ENCODE measurements at places on chromosomes 16 and 17. TPM values are rescaled to one million over a fixed set of nuclear protein-coding genes. Genes with fewer than 3 reads are reported as not detected.

MRC2 gene
- polyA plus RNA-seq: not detected

UMOD gene
- polyA plus RNA-seq: not detected

GRCh38 chr17:50684612-50685333 lies 22.9 kb downstream of the ANKRD40 start:
- H3K27ac ChIP-seq: no peak overlapping the region
- no peaks in the 10 kb centered on the region for H3K36me3 ChIP-seq
- no peak for DNase-seq
- peaks cover 7% of the 10 kb centered on the region for H3K4me1 ChIP-seq
- H3K27me3 ChIP-seq: peaks cover 14% of the 10 kb centered on the region
- no peak overlapping the region for H3K4me3 ChIP-seq

DNA sequence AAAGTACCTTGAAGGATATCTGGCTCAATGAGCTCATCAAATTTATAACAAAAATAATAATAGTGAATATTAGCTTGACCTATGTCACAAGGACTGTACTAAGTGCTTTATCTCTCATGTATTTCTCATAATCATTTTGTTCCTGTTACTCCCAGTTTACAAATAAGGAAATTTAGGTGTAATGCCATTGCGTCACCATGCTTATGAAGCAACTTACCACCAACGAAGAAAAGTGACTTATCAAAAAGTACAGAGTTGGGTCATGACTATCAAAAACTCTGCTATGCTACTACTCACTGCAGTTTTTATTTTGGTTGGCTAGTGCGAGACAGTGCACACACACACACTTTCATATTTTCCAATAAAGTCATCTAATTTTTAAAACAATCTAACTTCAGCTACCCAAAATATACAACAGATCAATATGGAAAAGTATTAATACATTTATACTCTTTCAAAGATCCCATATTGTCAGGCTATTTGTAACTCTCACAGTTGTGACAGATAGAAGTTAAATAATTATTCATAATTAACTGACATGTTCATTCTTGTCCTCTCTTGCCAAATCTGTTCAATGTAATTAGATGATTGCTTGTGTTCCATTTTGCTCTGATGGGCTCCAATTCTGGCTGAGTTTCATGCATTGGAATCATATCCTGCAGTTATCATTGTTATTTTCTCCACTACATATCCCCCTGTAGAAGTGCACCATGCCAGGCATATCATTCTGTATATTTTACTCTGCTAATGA lies 119.4 kb downstream of the KCNJ2 start:
- no peaks in the 10 kb centered on the region for H3K36me3 ChIP-seq
- H3K27me3 ChIP-seq: no peaks in the 10 kb centered on the region
- H3K4me1 ChIP-seq: no peaks in the 10 kb centered on the region
- DNase-seq: no peak
- H3K4me3 ChIP-seq: no peak overlapping the region

GRCh38 chr16:1159973-1160772 lies 7.3 kb downstream of the CACNA1H start:
- no peak overlapping the region for H3K27ac ChIP-seq
- H3K4me3 ChIP-seq: no peak overlapping the region
- DNase-seq: no peak

DNA sequence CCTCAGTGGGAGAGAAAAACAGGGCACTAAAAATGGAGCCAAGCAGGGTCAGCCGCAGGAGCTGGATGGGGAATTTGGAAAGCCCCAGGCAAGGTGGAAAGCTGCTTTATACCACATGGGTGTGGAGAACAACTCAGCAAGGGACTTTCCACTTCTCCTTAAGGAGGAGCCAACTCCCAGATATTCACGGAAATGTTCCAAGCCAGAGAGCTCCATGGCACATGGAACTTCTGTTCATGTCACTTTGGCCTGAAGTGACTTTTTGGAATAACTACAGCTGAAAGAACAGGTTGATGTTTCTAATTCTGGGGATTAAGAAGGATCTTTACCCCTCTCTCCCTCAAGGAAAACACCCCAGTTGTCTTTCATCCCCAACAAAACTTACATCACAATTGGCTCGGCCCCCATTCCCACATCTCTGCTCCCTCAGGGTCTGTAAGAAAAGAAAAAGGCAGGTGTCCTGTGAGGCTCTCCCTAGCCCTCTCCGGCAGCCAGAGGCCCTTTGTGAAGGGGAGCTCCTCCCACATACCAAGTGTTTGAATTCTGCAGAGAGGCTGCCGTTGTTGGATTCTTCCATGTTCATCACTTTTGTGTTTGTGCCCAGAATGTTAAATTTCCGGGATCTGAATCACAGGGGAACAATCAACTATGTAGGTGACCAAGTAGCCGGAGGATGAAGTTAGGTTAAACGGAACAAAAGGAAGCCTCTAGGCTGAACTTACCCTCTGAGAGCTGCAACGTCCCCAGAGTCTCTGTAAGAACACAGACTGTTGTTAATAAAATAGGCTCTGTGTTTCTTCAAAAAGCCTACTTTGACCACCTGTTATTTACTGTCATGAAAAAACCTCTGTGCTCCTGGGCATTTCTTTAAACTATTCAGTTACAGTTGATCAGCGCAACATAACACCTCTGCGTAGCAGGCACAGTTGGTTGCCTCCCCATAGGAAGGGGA lies 41.0 kb downstream of the STAT5A start:
- DNase-seq: no peak
- H3K27ac ChIP-seq: no peak overlapping the region
- H3K4me1 ChIP-seq: no peaks in the 10 kb centered on the region
- peaks cover 3% of the 10 kb centered on the region for H3K27me3 ChIP-seq
- no peak overlapping the region for H3K4me3 ChIP-seq

DNA sequence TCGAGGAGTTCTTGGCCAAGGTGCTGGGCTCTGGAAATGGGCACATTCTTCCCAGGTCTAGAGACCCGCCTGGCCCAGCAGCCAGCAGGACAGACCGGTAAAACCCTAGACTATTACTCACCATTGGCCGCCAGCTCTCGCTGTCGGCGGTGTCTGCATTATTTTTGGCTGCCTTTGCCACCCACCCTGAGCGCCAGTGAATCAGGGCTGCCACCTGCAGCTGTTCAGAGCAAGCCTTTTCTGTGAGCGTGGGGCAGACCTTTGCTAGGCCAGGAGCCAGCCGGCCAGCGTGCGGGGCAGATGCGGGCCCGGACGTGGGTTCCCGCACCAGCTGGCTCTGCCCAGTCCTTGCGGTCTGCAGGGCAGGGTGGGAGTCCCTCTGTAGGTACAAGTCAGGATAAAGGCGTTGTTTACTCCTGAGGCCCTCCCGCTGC lies 15.8 kb upstream of the CLEC18A start:
- peaks cover 39% of the 10 kb centered on the region for H3K36me3 ChIP-seq
- no peak for DNase-seq
- no peaks in the 10 kb centered on the region for H3K27me3 ChIP-seq
- no peak overlapping the region for H3K27ac ChIP-seq

DNA sequence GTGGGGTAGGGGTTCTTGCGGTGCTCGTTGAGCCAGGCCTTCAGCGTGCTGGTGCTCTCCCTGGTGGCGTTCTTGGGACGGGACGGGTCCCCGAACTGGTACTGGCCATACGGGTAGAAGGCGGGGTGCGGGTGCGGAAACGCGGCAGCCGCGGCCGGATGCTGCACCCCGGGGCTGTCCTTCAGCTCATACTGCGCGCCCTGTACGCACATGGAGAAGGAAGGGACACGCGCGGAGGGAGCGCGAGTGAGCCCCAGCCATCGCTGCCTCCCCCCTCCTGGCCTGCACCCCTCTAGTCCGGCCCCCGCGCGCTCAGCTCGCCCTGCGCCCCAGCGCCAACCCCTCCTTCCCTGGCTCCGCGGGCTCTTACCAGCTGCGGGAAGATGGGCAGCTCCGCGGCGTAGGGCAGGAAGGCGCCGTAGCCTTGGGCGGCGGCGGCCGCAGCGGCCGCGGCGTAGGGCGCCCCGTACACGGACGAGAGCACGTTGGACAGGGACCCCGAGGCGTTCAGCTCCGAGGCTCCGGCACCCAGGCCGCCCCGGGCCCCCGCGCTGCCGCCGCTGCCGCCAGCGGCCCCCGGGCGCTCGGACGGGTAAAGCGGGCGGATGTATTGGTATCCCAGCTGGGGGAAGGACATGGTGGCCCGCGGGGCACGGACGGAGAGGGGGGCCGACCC lies 1.0 kb downstream of the IRX3 start:
- H3K27me3 ChIP-seq: peaks cover 31% of the 10 kb centered on the region
- DNase-seq: no peak
- H3K36me3 ChIP-seq: no peaks in the 10 kb centered on the region
- no peak overlapping the region for H3K27ac ChIP-seq

GRCh38 chr16:3008690-3009037 lies 4.1 kb upstream of the CLDN9 start:
- no peak overlapping the region for H3K27ac ChIP-seq
- no peaks in the 10 kb centered on the region for H3K36me3 ChIP-seq
- H3K27me3 ChIP-seq: peaks cover 8% of the 10 kb centered on the region
- DNase-seq: no peak
- H3K4me3 ChIP-seq: peak overlapping the region; percentile 54
- peaks cover 31% of the 10 kb centered on the region for H3K4me1 ChIP-seq

- no peaks in the 10 kb centered on the region for H3K36me3 ChIP-seq
- peaks cover 13% of the 10 kb centered on the region for H3K4me1 ChIP-seq
- H3K27ac ChIP-seq: no peak overlapping the region
- DNase-seq: no peak
Measured at GRCh38 chr17:1217089-1217385, 37.3 kb upstream of the ABR start.

- no peak overlapping the region for H3K4me3 ChIP-seq
- H3K27me3 ChIP-seq: peaks cover 2% of the 10 kb centered on the region
- no peaks in the 10 kb centered on the region for H3K36me3 ChIP-seq
- peak; percentile 67 for DNase-seq
- H3K27ac ChIP-seq: peak overlapping the region; percentile 83
Measured at GRCh38 chr17:82551779-82552457, 32.4 kb downstream of the FOXK2 start.

DNA sequence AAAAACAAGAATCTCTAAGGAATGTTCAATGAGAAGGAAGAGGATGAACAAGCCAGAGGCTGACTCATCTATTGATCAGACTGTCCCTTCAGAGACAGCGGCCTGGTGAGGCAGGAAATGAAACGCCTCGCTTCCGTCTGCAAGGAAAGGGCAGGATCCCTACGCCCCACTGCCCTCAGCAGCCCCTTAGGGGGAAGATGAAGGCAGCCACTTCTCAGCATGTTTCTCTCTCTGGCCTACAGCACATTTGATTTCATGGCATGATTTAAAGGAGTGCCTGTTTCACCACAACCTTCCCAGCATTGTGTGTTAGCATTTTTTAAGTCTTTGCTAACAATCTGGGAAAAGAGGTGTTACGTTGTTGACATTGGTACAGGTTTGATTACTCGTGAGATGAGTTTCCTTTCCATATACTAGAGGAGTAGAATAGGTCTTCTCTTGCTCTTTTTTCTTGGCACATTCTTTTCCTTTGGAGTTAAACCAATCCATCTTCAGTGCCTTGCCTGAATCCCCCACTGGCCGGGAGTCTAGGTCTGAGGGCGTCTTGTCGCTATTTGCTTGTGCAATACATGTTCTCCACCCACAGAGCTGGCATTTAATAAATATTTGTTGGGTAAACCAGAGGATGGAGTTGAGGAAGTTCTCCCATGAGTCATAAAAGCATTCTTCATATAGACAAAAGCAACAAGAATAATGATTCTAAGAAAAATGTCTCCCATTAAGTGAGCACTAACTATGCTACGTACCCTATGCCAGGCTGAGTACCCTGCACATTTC lies 47.4 kb downstream of the RBFOX3 start:
- no peak overlapping the region for H3K27ac ChIP-seq
- no peaks in the 10 kb centered on the region for H3K36me3 ChIP-seq
- no peak overlapping the region for H3K4me3 ChIP-seq
- H3K4me1 ChIP-seq: peaks cover 19% of the 10 kb centered on the region

All from immature natural killer cell (primary cell).